HS-27A (cell line): ENCODE measurements at places on chromosomes 3 and 15.

- DNase-seq, result no peak
Measured at GRCh38 chr3:34070831-34071585, 272.6 kb downstream of the PDCD6IP start.

DNA sequence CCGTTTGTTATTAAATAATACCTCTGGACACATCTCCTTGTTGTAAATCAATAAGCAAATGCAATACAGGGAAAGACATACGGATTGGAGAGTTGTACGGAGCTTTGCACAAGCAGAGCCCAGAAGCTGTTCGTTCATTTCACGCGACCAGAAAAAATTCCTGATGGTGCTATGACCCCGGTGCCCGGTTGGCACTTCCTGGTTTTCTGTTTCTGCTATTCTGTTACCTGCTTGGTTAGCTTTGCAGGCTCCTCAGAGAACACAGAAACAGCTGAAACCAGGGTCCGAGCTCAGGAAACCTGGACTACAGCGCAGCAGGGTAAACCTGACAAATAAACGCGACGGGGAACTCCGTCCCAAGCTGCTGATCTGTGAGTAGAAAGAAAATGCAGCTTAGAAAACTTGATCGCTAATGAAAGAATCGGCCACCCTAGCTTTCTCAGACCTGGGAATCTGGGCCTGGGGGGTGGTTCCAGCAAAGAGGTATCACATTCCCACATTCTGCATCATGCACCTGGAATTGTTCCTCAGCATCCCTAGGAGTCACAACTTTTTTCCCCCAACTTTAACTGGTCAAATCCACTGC, 845 bp downstream of the CNTN3 start:
- no peak for DNase-seq

DNA sequence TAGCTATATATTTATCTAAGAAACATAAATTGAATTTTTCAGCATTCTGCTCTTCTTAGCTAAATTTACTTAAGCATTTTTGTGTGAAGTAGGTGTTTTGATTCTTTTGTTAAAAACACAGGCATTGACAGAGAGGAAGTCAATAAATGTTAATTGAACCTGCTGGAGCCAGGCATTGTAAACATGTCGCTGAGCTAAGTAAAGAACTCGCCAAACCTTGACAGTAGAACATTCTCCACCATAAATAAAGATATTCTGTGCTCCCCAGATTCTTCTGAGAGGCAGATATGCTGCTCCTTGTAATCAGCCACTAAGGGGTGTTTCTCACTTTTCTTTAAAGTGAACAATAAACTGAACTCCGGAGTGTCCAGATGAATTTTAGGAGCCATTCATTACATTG, 38.4 kb downstream of the SYNM start:
- DNase-seq, result no peak

- no peak for DNase-seq
Measured at GRCh38 chr3:148227534-148227933, 470.2 kb upstream of the AGTR1 start.

DNA sequence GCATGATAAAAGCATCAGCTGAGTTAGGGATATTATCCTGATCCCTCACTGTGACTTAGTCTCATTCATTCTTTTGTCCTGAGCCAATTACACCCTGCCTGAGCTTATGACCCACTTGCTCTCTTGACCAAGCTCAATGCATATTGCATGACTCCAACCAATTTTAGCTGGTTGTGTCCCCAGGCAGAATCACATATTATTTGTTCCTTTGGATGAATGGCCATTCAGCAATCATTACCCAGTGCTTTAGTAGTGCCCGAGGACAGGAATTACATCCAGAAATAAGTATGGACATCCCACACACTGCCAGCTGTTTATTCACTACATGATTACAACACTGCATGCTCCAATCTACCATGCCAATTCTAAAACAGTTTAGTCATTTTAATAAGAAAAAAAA, 322.5 kb downstream of the ZBBX start:
- no peak for DNase-seq

DNA sequence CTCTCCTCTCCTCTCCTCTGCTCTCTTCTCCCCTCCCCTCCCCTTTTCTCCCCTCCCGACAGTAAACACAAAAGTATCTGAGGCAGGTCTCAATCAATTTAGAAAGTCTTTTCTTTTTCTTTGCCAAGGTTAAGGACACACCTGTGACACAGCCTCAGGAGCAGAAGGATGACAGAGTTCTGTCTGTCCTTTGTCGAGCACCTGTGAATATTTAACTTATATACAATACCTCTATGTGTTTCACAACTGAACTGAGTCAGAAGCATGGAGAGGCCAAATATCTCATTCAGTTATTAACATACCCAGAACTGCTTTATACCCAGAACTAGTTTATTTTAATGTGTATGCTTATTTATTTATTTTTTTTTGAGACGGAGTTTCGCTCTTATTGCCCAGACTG, 81.1 kb upstream of the ROBO1 start:
- no peak for DNase-seq

- DNase-seq, result no peak
Measured at GRCh38 chr3:195999896-196000295, 82.0 kb downstream of the TFRC start.

- DNase-seq, result no peak
Measured at GRCh38 chr3:45258317-45258716, 32.2 kb upstream of the TMEM158 start.

DNA sequence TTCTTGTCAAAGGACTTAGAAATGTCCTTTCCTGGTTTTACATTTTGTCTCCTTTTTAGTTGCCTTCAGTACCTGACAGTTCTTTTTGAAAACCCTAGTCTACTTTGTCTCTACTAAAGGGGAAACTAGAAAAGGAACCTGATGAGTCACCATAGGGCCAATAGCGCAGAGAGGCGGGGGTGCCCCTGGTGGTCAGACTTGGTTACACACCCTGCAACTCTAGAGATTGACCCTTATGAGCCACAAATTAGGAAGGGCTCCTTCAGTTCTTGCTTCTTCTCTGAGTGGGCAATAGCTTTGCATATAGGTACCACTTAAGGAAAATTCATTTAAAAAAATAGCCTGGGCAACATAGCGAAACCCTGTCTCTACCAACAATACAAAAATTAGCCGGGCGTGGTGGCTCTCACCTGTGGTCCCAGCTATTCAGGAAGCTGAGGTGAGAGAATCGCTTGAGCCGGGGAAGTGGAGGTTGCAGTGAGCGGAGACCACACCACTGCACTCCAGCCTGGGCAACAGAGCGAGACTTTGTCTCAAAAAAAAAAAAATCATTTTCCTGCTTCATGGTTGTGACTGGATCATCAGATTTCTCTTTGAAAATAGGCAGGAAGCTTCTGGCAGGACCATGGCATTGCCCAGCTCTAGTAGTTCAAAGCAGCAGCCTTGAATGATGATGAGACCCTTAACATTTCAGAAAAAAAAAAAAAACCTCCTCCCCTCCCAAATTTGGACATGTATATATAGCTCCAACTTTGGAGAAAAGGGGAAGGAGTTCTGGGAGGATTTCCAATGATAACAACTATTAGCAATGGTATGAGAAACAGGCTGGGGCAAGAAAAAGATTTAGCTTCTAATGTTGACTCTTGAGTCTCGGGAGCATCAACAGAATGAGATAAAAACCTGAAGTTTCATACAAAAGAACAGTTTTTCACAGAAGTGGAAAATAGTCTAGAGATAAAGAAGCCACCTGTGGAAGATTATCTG, 45.2 kb upstream of the RASA2 start:
- no peak for DNase-seq
